ENCODE measurements at places on chromosomes 4 and X. TPM values are rescaled to one million over a fixed set of nuclear protein-coding genes. Genes with fewer than 3 reads are reported as not detected.

Gene ZNF185
- total RNA-seq, result 2.0 TPM

DNA sequence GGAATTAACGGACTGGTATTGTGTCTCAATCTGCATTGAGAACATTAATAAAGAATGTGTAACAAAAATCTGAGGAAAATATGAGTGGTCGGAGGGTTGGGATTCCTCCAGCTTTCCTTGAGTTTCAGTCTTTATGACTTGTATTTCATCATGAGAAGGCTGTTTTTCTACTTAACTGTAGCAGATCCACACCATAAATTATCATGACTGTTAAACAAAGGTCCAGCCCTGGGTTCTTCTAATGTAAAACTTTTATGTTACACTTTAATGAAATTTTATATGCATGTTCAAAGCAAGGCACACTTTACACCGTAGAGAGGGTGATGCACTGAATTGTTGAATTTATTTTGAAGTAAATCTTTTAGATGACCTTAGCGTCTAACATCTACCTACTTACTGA is 7.0 kb downstream of the AFF2 start:
- no peaks in the 10 kb centered on the region for H3K36me3 ChIP-seq
- H3K27ac ChIP-seq, result no peak overlapping the region
- no peak overlapping the region for H3K4me3 ChIP-seq
- peaks cover 3% of the 10 kb centered on the region for H3K27me3 ChIP-seq

DNA sequence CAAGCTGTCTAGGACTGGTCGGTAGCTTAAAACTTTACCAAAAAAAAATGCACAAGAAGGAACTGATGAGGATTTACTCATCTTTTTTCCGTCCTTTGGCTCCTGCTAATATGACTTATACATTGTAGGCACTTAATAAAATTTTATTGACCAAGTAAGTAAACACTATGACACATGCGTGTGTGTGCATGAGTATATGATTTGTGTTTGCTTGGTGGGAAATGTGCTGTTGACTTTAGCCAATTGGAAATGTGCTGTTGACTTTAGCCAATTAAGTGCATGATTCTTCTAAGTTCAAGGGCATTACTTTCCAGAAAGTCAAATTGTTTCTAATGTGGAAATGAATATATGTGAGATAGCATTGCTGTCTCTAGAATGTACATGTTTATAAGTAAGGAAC is 78.3 kb downstream of the FIP1L1 start:
- peaks cover 49% of the 10 kb centered on the region for H3K36me3 ChIP-seq
- peaks cover 5% of the 10 kb centered on the region for H3K4me1 ChIP-seq
- DNase-seq, result no peak
- no peak overlapping the region for H3K27ac ChIP-seq

Gene SPARCL1
- total RNA-seq, result 501 TPM

DNA sequence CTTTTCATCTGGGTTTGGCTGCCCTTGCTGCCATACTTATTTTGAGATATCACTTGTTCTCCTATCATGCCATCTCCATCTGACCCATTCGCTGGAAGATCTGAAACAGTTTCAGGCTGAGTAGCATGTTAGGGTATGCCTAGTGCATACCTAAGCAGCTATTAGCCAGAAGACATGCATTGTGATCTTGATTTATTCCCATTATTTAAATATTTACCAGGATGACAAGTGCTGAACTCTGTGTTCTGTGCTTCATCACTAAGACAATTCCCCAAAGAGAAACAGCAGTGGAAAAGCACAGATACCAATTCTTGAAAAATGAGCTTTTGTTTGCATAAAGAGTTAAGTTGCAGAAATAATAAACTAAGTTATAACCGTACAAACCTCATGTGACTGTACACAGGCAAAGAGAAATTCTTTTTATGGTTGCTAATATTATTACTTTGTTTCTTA is 271.0 kb upstream of the ARSJ start:
- DNase-seq, result no peak
- no peak overlapping the region for H3K27ac ChIP-seq

Gene NR0B1
- total RNA-seq, result not detected

GRCh38 chr4:174907508-174907907 is 10.7 kb upstream of the ADAM29 start:
- no peaks in the 10 kb centered on the region for H3K27me3 ChIP-seq
- no peak overlapping the region for H3K27ac ChIP-seq
- DNase-seq, result no peak
- no peaks in the 10 kb centered on the region for H3K4me1 ChIP-seq

- H3K27me3 ChIP-seq, result peaks cover 4% of the 10 kb centered on the region
- no peak overlapping the region for H3K27ac ChIP-seq
- no peak for DNase-seq
- H3K4me3 ChIP-seq, result no peak overlapping the region
- H3K36me3 ChIP-seq, result no peaks in the 10 kb centered on the region
These were observed 59.3 kb downstream of the WDFY3 start for GRCh38 chr4:84907145-84907544.

Gene MSANTD1
- total RNA-seq, result not detected
